ENCODE measurements at places on chromosomes 3 and 15.

DNA sequence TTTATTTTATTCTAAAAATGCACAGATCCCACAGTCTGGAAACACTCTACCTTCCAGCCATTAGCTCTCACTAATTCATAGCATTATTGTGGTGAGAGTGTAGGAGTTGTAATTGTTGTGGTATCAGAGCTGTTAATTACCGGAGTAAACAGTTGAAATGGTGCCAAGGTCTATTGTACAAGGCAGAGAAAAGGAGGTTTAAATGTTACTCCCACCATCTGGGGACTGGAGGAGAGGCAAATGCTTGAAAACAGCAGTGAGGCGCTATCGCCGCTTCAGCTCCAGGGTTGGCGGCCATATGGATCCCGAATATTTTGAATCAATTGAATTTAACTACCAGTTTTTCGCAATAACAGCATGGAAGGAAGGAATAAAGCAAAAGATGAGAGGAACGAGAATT, 113.1 kb upstream of the C15orf61 start:
- DNase-seq = no peak

- DNase-seq = no peak
These were observed 92.1 kb downstream of the MEIS2 start for GRCh38 chr15:37008205-37008604.

DNA sequence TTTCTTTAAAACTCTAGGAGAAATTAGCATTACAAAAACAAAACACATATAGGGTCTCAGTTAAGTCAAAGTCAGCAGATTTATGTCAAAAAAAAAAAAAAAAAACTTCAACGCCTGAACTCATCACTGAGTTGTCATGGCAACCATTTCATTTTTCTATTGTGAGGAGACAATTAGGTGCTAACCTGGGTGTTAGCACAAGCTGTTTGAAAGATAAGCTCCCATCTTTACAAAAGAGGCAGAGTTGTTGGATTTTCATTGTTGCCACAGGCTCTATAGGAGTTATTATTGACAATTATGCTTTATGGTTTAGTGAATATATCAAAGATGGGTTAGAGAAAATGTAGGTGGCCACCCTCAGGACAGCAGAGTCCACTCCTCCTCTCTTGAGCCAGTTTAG, 806.9 kb downstream of the GRM7 start:
- DNase-seq = no peak

DNA sequence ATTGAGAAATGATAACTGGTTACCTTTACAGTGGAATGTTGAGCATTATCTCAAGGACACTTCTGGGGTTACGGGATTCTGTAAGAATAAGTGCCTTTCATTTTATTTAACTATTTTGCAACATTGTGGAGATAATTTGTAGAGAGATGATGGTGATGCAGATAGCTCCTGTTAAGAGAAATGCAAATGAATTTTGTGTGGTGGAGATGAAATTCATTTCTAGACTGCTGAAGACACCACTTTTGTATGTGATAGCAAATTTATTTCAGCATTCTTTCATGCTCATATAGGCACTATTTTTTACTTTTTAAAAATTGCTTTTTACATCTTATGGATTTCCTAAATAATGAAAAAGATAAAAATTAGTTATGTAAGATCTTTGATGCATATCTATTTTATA, 463.3 kb upstream of the CBLB start:
- no peak for DNase-seq

- DNase-seq = no peak
These were observed 92.0 kb downstream of the PDE8A start for GRCh38 chr15:85073556-85074194.

DNA sequence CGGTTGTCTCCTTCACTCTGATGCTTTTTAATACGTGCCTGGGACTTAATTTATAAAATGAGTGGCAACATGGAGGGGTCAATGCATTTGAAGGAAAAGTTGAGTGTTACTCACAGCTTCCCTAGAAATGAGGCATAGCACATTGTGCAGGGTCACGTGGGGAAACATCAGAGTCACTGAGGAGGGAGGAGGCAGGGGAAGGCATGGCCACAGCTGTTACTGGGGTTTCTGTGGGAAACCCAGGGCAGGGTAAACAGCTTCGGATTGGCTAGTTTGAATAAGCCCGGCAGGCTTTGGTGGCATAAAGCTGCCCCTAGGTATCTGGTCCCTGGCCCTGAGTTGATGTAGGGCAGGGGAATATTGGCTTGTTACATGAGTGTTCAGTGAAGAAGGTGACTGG, 98.9 kb upstream of the ST8SIA2 start:
- DNase-seq = no peak

DNA sequence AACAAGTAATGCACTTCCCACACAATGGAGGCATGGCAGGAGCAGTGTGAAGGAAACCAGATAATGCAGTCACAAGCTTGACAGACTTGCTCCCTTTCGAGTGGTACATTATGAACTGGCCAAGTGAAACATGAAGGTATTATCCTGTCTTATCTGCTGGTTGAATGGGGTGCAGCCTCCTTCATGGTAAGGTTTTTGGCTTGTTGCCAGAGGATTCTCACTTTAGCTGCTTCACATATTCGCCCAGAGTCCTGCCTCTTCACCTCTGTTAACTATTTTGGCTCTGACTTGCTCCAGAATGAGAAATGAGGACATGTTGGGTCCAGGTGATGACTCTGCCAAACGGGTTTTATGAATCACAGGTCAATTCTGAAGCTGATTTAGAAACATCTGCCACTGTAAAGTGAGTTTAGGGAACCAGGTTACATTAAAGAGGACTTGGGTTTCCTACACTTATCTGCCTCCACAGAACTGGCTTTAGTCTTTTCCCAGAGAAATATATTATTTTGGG, 19.5 kb upstream of the CCDC39 start:
- no peak for DNase-seq

DNA sequence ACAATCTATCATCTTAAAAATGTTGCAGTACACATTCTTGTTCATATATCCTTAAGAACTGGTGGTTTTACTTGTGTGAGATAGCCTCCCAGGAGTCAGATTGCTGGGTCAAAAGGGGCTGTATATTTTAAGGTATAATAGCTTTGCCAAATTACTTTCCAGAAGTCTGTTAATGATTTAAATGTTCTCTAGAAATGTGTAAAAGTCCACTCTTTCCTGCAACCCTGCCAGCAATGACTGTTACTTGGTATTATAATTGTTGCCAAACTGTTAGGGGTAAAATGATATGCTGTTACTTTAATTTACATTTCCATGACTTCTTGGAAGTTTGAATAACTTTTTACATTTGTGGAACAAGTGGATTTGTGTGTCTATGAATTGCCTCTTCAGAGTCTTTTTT, 170.8 kb downstream of the SLC9A9 start:
- DNase-seq = no peak

- no peak for DNase-seq
These were observed 37.8 kb upstream of the ATP10A start for GRCh38 chr15:25900901-25901300.

DNA sequence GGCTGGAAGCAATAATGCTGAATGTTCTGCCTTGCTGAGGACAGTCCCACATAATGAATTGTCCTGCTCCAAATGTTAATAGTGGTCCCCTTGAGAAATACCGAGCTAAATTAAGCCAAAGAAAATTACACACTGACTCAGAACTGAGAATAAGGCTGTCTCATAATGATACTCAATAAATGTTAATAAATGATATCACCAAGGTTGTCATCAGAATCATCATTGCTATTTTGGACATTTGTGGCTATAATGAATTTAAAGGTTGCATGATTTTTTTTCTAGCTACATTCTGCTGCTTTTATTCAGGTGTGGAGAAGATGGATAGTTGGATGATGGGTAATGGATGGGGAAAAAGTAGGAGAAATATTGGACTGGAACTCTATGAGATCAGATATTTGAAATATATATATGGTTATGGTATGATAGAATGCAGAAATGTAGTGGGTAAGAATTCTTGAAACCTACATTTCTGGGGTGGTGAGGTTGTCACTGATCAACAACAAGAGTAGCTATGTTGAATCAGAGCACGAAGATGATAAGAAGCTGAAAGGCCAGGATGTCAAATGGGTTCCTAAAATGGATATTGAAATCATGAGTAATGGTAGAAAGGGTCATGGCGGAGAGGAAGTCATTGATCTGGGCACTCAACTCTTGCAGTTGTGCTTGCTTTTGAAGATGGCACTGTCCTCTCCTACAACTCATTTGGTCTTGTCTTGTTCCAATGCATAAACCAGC, 12.8 kb downstream of the CHST2 start:
- DNase-seq = no peak

GRCh38 chr15:68040144-68040543, 14.0 kb upstream of the PIAS1 start:
- DNase-seq = no peak

- no peak for DNase-seq
These were observed 2.7 kb downstream of the NKIRAS1 start for GRCh38 chr3:23913873-23914743.

- no peak for DNase-seq
These were observed 60.6 kb downstream of the MAP2K5 start for GRCh38 chr15:67603063-67603462.

GRCh38 chr3:190701096-190701532, 161.4 kb downstream of the GMNC start:
- no peak for DNase-seq

DNA sequence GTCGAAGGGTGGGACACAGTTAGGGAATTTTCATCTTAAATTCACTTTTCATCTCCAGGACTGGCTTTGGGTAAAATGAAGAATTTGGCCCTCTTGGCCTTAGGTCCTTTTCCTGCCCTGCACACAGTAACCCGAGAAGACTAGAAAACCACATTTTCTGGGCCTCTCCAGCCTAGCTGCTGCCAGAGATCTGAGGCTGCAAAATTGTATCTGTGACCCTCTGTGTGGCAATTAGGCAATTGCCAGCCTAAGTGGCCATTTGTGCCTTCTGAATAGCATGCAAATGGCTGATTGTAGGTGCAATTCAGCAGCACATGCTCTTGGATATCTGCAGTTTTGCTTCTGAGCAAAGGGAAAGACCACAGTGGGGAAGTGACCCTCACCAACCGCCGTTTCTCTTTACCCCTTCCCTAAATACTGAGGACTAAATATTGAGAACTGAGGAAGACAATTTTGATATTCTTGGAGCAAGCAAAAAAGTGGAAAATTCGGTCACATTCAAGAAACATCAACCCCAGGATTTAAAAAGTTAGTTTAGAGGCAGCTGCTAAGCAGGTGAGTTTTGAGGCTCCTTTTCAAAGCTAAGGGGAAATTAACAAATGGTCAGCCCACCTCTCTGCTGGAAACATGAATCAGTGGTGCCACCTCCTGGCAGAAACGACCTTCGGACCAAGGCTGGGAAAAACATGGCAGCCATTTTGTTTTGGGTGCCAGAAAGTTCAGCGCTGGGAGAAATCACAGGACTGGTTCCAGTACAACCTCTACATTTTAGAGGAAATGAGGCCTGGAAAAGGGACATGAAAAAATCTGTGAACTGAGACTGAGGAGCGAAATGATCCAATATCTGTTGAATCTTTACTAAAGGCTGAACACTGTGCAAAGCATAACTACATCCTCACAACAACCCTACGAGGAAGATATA, 56.6 kb upstream of the PRTG start:
- DNase-seq = no peak

GRCh38 chr3:48157950-48158376, 30.3 kb downstream of the CDC25A start:
- DNase-seq = no peak

- DNase-seq = no peak
These were observed 12.4 kb upstream of the SYN2 start for GRCh38 chr3:11991751-11992150.

All from T-helper 17 cell (primary cell).